Panc1 (cell line): ENCODE measurements at places on chromosomes 3 and 15. TPM values are rescaled to one million over a fixed set of nuclear protein-coding genes. Genes with fewer than 3 reads are reported as not detected.

Gene NPAP1
- total RNA-seq = not detected

- no peak for DNase-seq
Measured at GRCh38 chr3:193788189-193788991, 195.4 kb downstream of the OPA1 start.

Gene EFCAB12
- total RNA-seq = 0.54 TPM

DNA sequence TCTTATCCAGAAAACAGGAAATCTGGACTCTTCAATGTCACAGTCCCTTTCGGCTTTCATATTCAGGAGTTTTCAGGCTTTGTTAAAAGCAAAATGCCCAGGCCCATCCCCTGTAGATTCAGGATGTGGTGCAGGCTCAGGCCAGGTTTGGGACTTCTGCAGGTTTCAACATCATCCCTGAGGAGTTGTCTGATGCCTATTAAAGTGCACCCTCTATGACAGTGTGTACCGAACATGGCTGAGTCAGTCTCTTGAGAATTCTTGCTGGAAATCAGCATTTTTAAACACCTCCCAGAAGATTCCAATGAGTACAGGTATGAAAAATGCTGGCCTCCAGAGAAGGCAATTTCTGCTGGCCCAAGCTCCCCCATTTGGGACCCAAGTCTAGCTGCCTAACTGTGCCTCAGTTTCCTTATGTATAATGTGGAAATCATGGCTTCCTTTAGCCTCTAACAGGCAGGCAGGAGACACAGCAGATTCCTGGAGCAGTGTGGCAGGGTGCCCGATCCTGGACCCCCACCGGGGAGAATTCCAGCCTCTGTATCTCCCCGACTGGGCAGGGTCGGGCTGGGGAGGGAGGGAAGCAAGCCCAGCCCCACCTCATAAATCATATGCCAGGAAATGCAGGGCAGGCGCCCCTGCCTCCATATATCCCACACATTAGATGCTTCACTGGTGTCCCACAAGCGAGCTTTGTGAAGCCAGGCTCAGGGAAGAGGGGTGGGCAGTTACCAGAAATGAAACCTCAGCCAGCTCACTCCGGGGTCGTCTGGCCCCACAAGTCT, 44.4 kb upstream of the SLC6A11 start:
- no peak for DNase-seq

- no peak for DNase-seq
Measured at GRCh38 chr15:38690719-38691332, 126.2 kb upstream of the RASGRP1 start.

DNA sequence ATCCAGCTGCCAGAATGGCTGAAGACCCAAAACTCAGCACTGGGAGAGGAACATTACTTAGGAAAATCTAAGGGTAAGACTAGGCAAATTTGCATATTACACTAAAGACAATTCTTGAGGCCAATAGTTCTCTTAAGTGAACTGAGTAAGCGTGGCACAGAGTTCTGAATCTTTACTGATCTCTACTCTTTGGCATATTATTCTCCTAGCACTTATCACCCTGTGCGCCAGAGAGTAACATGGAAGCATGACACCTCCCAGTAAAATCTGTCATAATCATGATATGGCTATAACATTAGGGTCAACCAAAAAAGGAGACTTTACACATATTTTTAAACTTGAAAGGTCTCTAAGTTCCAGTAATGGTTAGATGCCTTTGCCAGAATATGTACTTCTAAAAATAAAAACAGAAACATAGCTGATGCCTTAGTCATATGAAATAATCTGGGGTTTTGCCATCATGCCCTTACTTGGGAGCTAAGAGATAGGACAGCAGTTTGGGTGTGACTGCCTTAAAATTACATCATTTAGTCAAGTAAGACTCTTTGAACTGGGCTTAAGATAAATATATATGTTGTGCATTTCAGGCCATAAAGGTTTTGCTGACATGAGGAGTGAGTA, 290.5 kb downstream of the PLCL2 start:
- DNase-seq = no peak

DNA sequence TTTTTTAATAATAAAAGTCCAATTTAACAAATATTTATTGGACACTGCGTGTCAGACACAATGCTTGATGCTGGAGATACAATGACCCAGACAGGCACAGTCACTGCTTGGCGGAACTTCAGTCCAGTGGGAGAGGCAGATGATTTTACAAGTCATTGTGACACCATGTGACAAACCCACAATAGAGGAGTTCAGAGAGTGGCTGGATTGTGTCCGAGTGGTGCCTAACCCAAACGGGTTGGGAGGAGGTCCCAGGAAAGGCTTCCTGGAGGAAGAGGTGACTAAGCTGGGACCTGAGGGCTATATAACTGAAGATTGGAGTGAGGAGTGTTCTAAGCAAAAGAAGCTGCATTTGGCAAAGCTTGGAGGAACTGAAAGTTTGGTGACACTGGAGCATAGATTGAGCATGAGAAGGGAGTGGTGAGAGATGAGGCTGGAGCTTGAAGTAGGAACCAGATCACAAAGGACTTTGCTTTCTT, 41.4 kb downstream of the CRTC3 start:
- DNase-seq = no peak

- DNase-seq = no peak
Measured at GRCh38 chr3:7667774-7668173, 806.9 kb downstream of the GRM7 start.

DNA sequence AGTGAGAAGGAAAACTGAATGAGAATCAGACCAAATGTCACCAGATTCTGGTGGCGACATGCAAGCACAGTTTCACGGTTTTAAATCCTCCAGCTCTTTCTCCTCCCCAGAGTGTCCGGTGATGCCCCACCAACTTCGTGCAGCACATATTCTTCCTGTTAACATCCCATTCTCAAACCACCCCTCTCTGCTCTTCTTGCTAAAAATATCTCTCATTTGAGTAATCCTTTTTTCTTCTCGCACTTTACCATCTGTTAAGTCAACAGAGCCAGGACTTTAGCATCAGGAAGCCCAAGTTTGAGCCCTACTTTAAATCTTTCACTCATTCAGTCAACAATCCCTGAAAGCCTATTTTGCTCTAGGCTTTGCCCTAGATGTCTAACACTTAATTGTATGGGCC, 68.2 kb upstream of the VGLL4 start:
- no peak for DNase-seq

Gene NANOGP8
- total RNA-seq = not detected

GRCh38 chr3:131636266-131636775, 133.6 kb upstream of the MRPL3 start:
- no peak for DNase-seq

DNA sequence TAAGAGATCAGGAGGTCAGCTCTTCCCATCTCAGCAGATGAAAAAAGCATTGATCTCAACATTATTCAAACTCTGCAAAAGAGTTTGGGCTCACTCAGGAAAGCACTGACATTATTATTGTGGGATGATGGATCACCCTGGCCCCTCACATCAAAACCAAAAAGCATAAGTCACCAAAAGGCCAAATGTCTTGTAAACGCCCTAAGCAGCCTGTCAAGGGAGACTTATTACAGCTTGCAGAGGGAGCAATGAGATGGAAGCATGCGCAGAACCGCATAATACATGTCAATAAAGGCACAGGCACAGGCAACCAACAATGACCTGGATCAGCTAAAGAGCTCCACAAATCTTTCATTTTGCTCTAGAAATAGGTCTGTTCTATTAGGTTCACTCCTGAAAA, 4.6 kb downstream of the FSIP1 start:
- DNase-seq = no peak

DNA sequence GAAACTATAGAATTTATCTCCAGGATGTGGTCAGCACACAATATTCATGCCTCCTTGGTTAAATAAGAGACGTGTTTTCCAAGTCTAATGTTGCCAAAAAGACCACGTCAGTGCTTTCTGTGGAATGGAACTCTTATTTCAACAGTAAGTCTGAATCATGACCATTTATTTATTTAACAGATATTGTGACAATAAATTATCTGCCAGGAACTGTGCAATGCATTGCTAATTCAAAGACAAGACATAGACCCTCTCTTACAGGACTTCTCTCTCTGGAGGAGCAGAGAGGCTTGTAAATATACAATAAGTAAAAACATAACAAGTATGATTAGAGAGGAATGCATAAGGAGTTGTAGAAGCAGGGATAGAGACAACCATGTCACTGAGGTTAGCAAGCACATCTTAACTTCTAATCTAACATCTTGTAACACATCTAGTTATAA, 227.5 kb downstream of the DTWD1 start:
- DNase-seq = peak; percentile 79

GRCh38 chr3:153221748-153222162, 59.7 kb downstream of the RAP2B start:
- DNase-seq = peak; percentile 43

Gene ZIC1
- 0.36 TPM for total RNA-seq

DNA sequence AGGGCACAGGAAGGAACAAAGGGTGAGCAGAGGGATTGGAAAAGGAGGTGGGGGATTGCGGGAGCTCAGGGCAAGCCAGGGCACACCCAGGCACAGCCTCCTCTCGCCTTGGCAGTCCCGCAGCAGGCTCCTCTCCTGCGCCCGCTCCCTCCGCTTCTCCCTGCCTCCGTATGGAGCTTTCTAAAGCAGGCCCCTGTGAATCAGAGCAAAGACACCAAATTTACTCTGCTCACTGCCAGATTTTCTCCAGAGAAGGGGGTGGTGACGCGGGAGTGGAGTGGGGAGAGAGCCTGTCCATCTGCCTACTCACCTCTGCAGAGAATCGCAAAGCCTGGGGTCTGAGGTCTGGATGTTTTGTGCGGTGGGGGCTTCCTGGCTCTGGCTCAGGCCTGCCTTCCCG, 20.0 kb downstream of the ATP2B2 start:
- no peak for DNase-seq

DNA sequence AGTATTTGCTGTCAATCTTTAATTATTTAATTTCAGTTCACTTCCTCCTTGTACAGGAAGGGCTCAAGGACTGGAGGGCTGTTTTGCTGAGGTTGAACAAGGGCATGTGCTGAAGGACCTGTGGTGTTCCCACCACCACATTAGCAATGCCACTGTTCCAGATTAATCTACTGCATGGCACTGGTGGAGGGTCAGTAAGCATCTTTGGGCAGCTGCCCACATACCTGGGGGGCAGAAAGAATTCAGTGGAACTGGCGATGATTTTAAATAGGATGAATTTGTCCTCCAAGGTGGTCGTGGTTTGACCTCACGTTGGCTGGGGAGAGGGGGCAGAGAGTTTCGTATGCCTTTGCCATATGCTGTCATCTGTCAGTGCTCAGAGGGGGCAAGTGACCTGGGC, 244.8 kb downstream of the TLE3 start:
- DNase-seq = no peak

DNA sequence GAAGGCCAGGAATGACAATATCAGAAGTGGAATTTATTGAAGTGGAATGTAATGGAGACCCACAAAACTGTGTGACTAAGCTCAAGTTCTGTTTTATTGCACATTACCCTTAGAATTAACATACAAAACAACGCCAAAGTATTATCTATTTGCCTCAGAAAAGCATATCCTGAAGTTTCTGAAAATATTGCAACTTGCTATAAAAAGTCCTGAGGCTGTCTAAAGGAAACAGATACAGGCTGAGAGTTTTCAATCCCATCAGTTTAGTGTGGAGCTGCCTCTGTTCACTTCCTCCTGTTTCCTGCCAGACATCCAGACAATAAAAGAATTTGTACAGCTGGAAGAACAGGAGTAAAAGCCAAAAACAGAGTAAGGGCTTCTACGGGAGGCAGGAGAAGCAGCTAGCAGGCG, 108.8 kb downstream of the FBN1 start:
- no peak for DNase-seq

Gene PYGO1
- total RNA-seq = 2.4 TPM

GRCh38 chr3:154660811-154661210, 230.8 kb upstream of the GPR149 start:
- DNase-seq = no peak

- no peak for DNase-seq
Measured at GRCh38 chr3:129605922-129606635, 397 bp downstream of the PLXND1 start.

Gene ACTC1
- total RNA-seq = not detected

DNA sequence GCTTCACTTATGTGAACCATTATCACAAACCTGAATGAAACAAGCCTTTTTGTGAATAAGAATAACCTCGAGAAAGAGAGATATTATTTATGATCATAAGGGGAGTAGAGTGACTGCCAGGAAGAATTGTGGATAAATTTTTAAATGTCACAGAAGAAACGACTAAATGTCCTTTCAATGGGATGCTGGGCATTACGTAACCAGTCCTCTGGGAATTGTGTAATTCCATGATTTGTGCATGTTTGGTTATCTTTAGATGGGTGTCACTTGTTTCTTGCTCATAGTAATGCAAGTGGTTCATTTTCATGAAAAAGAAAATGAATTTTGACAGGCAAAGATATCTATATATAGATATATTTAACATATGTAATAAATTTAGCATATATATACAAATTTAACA, 379.5 kb upstream of the AGTR1 start:
- DNase-seq = no peak

DNA sequence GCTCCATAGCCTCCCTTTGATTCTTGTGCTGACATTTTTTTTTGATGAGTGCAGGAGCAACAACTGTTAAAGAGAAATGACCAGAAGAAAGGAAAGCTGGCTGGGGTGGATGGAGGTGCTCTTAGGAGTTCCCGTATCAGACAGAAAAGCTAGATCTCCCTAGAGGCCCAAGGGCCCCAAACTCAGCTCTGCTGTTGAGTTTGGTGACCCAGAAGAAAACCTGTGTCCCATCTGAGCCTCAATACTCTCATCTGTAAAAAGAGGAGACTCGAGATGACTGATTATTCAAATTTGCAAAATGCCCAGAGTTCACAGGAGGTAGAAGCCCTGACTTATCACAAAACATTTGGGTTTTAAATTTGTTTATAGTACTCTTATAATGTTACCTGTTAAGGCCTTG, 142.4 kb downstream of the TIGIT start:
- DNase-seq = no peak

GRCh38 chr15:74200871-74201419, 1.6 kb downstream of the STRA6 start:
- DNase-seq = no peak

Gene PARP15
- 0.21 TPM for total RNA-seq

Gene SLC12A1
- not detected for total RNA-seq

Gene THRB
- total RNA-seq = 3.9 TPM

Gene SLC22A13
- total RNA-seq = 0.33 TPM

DNA sequence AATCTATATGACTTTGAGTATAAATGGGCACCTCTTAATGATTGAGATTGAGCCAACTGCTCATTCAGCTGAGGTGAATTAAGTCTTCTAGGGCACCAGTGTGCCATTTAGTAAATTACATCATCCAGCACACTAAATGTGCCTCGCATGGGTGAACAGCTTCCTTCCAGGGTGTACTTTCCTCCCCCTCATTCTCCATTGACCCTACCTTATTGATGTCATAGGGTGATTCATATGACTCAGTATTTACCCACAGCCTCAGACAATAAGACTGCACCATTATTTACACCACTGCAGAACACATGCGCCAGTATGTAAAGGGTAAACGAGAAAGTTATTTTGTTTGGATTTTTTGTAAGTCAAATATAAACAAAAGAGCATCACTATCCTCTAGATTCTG, 185.2 kb upstream of the ARL6 start:
- no peak for DNase-seq

DNA sequence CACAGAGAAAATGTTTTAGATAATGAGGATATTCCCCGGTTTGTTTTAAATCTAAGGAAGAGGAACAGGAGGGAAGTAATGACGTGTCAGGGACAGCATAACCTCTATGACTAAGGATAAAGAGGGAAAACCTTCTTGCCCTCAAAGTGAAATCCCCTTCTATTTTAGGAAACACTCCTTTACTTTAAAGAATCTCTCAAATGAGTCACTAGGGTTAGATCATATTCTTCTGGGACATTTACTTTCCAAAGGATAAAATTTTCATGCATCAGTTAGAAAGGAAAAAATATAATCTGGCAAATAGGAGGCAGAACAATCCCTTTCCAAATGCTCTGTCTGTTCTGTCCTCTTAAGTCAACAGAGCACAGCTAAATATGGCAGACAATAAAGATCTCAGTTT, 43.2 kb upstream of the UBE2E2 start:
- DNase-seq = peak; percentile 45
